GF-D8 (cell line): ENCODE measurements at places on chromosomes 3 and 15.
A peak's percentile ranks its signal among the peaks of the same experiment; 100 is the strongest.

GRCh38 chr3:126372413-126373145 lies 15.4 kb upstream of the KLF15 start:
- DNase-seq, result no peak

DNA sequence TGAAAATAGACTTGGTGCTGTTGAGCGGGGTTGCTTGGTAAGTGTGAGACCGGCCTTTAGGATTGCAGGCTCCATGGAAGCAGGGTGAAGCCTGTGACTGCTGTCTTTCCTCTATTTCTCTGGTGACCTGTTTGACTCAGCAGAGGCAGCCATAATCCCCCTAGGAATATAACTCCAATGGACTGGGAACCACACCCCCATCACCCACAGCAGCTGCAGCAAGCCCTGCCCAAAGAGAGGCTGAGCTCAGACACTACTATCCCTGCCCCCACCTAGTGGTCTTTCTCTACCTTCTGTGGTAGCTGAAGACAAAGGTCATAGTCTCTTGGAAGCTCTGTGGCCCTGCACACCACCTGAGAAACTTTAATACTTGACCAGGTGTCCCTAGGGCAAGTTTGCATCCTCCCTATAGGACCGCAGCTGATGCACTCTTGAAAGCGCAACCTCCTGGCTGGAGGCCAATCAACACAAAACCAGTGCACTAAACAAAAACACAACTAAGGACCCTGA lies 133.6 kb upstream of the MRPL3 start:
- DNase-seq, result no peak

DNA sequence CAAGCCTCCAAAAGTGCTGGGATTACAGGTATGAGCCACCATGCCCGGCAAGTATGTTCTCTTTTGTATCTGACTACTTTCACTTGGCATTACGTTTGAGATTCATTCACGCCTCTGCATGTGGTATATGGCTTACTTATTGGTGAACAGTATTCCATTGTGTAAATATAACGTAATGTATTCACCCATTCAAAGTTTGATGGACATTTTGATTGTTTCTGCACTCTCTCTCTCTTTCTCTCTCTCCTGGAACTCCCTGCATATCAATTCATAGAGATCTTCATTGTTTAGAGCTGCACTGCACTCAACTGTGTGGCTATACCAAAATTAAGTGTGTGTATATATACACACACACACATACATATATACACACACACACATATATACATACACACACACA lies 30.4 kb downstream of the SPPL2A start:
- no peak for DNase-seq

- DNase-seq, result no peak
Observed at GRCh38 chr15:76953913-76954312, 22.4 kb downstream of the RCN2 start.

DNA sequence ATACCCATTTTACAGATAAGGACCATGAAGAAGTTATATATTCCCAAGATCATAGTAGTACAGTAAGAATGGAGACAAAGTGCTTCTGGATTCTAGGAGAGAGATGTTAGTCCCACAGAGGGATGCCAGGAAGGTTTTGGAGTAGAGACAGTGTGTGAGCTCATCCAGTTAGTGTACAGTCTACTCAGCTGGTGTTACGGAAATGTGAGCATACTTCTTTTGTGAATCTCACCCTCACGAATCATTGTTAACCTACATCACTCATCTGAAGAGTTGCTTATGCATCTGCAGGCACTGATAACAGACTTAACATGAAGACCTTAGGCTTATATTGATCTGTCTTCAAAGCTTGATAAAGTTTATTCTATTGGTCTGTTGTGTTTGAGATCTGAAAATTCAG lies 106.6 kb upstream of the PTPRG start:
- DNase-seq, result no peak

DNA sequence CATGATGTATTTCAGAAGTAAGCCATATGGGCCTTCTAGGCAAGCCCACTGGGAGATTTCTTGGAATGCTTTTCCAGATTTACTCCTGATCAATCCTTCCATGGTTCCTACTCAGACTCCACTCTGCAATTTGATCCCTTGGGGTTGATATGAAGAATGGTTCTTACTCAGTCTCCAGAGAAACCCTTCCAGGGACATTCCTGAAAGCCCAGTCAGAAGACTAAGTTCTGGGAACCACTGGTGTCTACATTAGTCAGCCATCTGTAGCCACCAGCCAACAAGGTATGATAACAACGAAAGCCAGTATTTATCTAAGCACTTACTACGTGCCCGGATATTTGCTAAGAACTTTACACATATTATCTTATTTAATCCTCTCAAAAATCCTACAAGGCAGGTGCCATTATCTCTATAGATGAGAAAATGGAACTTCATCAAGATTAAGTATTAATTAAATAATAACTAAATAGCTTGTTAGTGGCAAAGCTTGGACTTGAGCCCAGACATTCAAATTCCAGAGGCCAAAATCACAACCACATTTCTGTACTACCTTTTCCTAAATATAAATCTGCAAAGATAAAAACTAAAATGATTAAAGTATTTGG lies 32.7 kb downstream of the ZNF385D start:
- no peak for DNase-seq

DNA sequence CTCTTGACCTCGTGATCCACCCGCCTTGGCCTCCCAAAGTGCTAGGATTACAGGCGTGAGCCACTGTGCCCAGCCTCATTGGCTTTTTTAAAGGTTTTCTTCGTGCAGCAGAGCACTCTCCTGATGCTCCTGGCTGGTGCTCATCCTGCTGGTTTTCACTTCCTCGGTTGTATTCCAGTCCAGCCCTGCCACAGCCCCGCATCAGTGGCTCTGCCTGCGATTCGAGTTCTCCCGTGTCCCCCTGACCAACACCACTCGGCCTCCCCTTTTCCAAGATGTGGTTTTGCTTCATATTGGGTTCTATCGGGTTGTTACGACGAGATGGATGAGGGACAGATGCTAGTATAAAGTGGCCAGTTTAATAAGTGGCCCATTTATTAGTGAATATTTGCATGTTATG lies 27.8 kb downstream of the EFCC1 start:
- no peak for DNase-seq

DNA sequence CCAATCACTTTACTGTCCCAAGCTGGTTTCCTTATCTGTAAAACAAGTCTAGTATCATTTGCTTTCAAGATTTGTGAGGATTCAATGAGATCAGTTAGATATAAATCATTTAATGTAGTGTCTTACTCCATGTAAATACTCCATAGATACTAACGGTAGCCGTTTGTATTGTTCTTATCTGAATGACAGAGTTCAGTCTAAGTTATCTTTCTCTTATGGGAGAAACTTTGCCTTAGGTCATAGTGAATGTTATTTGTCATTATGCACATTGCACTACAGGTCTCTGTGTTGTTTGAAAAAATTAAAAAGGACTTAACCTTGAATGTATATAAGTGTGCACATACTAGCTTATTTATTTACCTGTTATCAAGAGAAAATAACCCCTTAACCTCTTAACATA lies 44.7 kb downstream of the MBNL1 start:
- no peak for DNase-seq

DNA sequence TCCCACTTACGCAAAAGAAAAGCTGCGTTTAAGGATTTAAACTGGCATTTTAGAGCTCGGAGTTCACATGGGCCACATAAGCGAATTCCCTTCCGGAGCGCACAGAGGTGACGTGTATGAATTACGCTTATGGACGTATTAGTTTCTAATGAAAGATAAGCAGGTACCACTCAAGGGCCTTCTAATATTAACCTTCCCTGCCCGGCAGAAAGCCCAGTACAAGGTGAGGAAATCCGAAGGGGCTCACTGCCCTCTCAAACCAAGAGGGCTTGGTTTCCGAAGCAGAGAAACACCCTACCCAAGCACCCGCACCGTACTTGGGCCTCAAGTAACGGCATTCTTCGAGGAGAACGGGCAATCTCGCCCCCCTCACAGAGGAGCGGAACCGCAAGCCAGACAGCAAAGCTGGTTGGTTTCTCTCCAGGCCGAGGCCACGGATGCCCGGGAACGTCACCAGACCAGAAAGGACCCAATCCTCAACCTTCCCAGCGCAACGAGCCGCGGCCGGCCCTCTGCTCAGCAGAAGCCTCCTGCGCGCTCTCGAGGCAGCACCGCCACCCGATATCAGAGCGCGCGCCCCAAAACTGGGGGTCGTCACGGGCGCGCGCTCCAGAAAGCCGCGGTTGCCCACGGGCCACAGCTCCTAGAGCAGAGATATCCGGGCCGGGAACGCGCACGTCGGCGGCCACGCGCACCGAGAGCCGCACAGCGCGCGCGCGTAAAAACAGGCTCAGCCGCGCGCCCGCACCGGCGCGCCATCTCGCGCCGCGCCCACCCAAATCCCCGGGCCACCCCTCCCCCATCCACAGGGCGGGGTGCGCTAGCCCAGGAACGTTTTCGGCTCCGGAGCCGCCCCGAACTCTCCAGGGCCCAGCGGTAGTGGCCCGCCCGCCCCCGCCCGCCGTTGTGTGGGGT lies 676 bp downstream of the QRICH1 start:
- peak; percentile 34 for DNase-seq

DNA sequence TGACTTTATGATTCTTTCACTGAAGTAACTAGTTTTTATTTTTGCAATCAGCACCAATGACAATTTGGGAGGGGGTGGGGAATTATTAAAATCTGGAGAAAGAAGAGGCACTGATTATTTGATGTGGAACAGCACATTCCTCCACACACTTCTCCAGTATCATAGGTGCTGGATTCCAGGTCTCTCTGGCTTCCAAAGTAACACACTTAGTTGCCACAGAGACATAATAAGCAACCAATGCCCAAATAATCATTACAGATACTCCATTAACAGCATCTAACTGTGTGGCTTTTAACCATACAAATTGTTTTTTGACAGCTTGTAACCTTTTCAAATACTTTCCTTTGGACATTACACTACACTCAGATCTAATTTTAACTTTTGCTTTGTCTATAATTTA lies 131.0 kb upstream of the CDIN1 start:
- DNase-seq, result no peak

GRCh38 chr15:33242669-33243191 lies 48.2 kb upstream of the FMN1 start:
- DNase-seq, result no peak

GRCh38 chr3:57729334-57730045 lies 26.6 kb upstream of the SLMAP start:
- peak; percentile 75 for DNase-seq

DNA sequence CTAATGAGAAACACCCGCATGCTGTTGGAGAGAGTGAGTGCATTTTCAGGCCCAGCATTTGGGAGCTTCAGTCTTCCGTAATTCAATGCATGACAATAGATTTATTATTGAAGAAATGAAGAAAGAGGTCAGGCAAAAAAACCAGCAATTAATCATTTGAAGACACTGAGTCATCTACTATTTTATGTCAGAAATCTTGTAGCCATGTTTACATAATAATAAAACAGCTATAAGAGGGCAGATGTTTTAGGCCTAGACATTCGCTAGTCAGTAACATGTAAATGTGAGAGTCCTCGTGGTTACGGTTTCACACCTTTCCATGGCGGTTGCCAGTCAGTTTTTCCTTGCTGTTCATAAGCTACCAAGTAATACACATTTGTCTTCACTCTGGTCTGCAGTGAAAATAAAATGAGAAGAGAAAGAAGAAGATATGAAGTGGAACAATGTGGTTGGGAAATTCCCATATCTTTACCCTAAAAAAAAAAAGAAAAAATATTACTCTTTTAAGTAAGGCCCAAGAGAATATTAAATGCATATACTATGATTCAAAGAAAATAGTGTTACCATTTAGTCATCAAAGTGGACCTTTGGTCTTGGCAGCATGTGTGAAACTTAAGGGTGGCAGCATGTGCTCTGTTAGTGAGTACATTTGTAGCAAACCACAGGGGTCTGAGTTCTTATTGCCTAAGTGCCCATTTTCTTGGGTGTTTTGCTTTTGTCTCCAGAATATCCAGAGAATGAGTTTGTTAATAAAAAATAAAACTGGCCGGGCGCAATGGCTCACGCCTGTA lies 140.5 kb upstream of the TBL1XR1 start:
- DNase-seq, result no peak

DNA sequence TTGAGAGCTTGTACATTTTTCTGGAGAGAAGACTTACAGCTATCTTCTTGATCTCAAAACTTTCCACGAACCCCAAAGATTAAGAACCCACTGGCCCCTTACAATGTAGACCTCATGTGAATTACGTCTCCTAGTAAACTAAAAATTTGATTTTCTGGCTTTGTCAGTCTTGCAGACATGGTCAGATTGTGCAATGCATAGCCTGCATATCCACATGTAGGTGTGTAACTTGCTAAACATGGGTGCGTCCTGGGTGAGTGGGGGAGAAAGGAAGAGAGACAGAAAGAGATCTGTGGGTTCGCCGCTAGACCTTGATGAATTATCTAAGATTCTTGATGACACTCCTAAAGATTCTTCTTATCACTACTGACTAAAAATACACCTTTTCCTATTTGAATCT lies 561.2 kb upstream of the MDFIC2 start:
- no peak for DNase-seq

- DNase-seq, result no peak
Observed at GRCh38 chr15:72044956-72045355, 73.0 kb downstream of the MYO9A start.
